Activated gamma-delta T cell treated with Interleukin-2 at 50 U/mL for 16 hours (primary cell): ENCODE measurements at places on chromosomes 12 and 14.

GRCh38 chr12:94218233-94218632 lies 69.9 kb downstream of the PLXNC1 start:
- DNase-seq = no peak

GRCh38 chr12:95259368-95259767 lies 41.8 kb downstream of the VEZT start:
- no peak for DNase-seq

GRCh38 chr14:88599326-88599725 lies 36.5 kb downstream of the ZC3H14 start:
- DNase-seq = no peak

GRCh38 chr12:32151552-32151951 lies 44.9 kb downstream of the BICD1 start:
- DNase-seq = no peak

GRCh38 chr14:74952697-74953484 lies 2.5 kb downstream of the PGF start:
- no peak for DNase-seq

- DNase-seq = peak; percentile 47
These were observed 18.2 kb upstream of the RNASE12 start for GRCh38 chr14:20609215-20610001.

DNA sequence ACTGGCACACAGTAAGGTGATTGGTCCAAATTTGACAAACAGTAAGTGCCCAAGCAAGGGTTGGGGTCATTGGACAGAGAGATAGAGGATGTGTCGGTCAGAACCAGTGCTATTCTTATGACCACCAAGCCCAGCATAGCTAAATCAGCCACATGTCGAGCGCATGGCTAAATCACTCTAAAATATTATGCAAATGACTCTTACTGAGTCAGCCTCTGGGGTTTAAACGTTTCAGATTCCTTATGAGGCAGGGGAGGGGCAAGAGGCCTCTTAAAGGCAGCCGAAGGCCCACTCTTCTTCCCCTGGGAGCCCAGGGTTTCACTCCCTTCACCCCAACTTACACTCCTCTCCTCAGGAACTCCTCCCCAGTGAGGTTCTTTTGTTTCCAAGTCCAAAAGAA lies 603 bp upstream of the ENDOU start:
- no peak for DNase-seq

- DNase-seq = no peak
These were observed 24.6 kb upstream of the ANKLE2 start for GRCh38 chr12:132786192-132786591.

DNA sequence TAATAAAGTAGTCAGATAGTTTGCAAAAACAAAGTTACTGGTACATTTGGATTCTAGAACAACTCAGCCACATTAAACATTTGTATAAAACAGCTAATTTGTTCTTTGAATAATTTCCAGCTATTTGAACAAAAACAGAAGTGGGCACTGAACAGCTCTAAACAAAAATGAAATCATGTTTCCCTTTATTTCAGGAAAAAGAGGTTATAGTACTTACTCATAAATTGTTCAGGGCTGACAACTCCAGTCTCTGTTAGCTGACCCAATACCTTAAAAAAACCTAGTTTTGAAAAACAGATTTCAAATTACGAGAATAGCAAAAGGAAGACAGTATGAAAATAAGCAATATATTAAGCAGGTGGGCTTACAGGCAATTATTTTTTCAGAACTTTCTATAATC lies 8.2 kb downstream of the GNPNAT1 start:
- DNase-seq = no peak

DNA sequence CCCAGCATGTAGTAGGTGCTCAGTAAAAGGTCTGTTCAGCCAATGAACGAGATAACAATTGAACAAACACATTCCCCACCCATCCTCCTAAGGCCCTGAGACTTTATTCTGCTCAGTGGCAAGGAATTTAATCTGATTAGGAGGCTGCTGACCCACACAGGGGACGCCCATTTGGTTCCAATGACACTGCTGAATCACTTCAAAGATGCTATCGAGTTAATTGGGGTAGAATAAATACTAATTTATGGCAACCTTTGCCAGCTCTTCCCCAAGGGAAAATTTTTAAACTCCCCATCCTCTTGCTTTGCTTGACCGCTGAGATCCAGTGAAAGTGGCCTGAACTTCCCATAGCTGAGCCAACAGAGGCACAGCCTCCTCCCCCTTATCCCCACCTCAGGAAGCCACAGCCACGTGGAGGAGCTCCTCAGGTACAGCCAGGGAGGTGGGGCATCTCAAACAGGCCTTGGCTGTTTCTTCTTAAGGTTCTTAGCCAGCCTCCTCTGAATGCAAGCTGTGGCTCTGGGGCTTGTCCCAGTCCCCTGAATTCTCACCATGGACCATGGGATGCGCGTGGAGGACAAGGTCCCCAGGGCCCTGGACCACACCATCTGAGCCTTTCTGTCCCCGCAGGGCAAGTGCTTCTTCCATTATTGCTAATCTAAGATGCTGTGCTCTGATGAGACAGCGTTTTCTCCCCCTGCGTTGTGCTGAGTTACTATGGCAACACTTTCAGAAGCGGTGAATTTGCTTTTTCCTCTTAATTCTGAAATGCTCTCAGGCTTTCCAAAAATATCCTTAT lies 26.7 kb downstream of the C14orf132 start:
- no peak for DNase-seq

DNA sequence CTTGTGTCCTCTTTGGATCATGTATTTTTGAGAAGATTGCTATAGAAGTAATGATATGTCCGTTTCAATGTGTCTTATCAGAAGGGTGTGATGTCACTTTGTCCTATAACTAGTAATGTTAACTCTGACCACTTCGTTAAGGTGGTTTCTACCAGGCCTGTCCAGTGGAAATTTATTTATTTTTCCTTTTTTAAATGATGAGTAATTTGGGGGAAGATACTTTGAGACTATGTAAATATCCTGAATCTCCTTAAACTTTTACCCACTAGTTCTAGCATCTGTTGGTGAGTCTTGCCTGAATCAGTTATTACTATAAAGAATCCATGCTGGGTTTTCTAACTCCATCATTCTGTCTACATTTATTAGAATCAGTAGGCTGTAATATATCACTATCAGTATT lies 15.3 kb downstream of the EP400 start:
- no peak for DNase-seq

GRCh38 chr12:123748661-123749060 lies 13.4 kb upstream of the DNAH10 start:
- no peak for DNase-seq

GRCh38 chr12:126926023-126926594 lies 1340.9 kb upstream of the TMEM132C start:
- no peak for DNase-seq

- no peak for DNase-seq
These were observed 67.3 kb upstream of the TSPAN11 start for GRCh38 chr12:30859226-30859625.

DNA sequence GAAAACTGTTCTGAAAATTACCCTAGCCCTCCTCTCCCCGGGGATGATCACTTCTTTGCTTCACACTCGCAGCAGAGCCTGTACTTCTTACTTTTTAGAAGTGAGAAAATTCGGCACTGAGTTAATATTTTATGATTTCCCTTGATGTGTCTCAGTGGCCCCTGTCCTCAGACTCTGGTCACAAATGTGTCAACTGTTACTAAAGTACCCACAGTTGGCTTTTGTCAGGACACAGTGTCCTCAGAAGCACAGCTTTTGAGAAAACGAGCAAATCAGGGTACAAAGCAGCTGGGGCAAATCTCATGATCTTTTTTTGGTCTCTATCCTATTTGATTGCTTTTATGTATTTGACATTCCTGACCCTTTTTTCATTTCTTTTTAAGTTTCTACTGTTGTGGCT lies 142.5 kb downstream of the SYNE2 start:
- no peak for DNase-seq

GRCh38 chr12:53113136-53113705 lies 9.9 kb downstream of the SOAT2 start:
- no peak for DNase-seq

DNA sequence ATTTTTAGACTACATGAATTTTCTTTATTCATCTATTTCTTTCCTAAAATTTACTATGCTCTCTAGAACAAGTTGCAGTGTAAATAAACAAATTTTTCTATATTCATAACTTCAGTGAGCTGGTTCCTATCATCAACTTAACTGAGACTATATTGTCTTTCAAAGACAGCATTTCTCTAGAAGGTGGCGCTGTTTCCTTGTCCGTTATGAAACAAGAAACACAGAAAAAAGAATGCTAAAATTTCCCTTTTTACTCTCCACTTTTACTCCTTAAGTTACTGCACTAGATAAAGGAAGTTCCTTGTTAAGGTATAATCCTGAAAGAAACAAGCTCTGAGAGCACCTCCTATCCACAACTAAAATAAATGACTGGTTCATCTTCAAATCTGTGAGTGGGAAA lies 8.2 kb upstream of the CLEC2A start:
- no peak for DNase-seq

DNA sequence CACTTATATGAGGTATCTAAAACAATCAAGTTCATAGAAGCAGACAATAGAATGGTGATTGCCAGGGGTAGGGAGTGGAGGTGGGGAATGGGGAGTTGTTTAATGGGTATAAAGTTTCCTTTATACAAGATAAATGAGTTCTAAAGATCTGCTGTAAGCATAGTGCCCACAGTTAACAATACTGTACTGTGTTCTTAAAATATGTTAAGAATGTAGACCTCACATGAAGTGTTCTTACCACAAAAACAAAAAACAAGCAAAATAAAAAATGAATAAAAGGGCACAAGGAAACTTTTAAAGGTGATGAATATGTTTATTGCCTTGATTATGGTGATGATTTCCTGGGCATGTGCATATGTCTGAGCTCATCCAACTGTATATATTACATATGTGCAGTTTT lies 211.8 kb downstream of the MSRB3 start:
- DNase-seq = no peak
